Activated CD4-positive, alpha-beta T cell treated with anti-CD3 and anti-CD28 coated beads, Interleukin-2, amount 50 U/mL, for 4 hours (primary cell): ENCODE measurements at places on chromosomes 7 and 10.

- no peak for DNase-seq
Observed at GRCh38 chr10:36017137-36017536, 375.0 kb upstream of the FZD8 start.

DNA sequence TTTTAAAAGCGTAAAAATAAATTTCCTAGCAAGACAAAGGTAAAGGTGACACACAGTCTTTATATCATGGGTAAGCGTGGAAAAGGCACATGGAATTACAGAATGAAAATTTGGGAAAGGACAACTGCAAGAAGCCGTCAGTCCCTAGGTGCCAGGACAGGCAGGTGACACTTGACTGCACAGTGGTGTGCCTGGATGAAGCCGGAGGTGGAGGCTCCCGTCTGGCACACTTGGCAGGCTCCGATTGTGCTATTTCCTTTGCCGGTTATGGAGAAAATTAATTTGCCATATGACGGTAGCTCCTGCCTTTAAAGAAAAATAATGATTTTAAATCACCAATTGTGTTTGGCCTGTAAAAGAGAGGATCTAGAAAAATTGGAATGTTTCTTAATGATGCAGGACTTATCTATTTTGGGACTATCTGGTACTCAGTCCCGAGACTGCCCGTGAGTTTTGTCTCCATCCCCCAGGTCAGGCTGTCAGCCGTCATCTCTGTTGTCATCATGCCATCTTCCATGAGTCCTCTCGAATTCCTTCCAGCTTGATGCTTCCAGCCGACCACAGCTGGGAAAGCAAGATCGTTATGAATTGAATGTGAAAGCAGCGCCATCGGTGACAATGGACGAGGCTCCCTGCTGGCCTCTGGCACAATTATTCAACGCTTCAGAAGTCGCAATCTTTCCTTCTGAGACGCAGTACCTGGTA is 56.2 kb upstream of the MGMT start:
- no peak for DNase-seq

DNA sequence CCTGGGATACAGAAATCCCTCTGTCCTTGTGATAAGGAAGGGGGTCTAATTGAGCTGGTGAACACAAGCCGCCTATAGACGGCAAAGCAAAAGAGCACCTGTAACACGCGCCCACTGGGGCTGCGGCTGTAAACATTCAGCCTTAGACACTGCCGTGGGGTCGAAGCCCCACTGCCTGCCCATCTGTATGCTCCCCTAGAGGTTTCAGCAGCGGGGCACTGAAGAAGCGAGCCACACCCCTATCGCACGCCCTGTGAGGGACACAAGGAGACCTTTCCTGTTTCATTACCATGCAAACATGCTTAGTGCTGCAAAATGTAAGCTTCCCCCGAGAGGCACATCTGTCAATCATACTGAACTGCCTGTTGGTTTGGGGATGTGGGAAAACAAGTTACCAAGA is 82.1 kb downstream of the NRP1 start:
- no peak for DNase-seq

- DNase-seq, result no peak
Observed at GRCh38 chr10:7707102-7707501, 4.0 kb downstream of the ITIH2 start.

- DNase-seq, result no peak
Observed at GRCh38 chr10:109886037-109886780, 37.1 kb downstream of the XPNPEP1 start.

GRCh38 chr10:100729862-100730724 is 15.3 kb upstream of the PAX2 start:
- DNase-seq, result no peak

- DNase-seq, result no peak
Observed at GRCh38 chr7:90192876-90193750, 18.4 kb upstream of the STEAP2 start.

DNA sequence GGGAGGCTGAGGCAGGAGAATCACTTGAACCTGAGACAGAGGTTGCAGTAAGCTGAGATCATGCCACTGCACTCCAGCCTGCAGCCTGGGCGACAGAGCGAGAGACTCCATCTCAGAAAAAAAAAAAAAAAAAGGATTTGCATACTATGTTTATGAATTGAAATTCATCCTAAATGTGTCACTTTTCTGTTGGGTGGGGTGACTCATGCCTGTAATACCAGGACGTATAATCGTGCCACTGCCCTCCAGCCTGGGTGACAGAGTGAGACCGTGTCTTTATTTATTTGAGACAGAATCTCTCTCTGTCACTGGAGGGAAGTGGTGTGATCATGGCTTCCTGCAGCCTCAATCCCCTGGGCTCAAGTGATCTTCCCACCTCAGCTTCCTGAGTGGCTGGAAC is 5.8 kb downstream of the ZNF212 start:
- DNase-seq, result no peak
